ENCODE measurements at places on chromosomes 5 and 9.

DNA sequence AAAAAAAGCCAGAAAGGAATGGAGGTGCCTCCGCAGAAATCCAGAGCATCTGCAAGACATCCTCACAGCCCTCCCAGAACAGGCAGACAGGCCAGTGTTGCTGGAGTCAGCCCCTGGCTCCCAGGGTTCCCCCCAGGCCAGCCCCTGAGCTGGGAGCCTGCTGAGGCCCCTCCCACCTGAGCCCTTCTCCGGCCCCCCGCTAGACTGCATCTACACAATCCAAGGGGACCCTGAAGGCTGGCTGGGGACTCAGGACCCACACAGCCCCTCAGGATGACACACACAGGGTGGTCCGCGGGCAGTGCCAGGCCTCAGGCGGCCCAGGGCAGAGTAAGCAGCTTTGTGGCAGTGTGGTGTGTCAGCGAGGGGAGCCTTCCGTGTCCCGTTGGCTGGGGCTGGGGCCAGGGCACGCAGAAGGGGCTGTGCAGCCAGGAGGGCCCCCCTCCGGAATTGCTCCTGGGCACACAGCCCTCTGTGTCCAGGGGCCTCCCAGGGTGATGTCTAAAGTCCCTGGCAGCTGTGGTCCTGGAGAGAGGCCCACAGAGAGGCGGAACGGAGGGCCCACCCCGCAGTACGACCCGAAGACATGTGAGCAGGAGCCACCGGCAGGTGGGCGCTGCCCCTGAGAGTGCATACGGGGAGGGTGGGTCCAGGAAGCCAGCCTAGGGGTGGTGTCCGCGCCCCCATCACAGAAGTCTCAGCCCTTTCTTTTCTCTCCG lies 2.9 kb downstream of the TMEM250 start:
- DNase-seq: no peak

GRCh38 chr5:114324282-114324681 lies 37.6 kb upstream of the KCNN2 start:
- DNase-seq: no peak

GRCh38 chr5:66558560-66558959 lies 37.6 kb upstream of the MAST4 start:
- DNase-seq: no peak

GRCh38 chr5:124740071-124740470 lies 6.4 kb downstream of the ZNF608 start:
- no peak for DNase-seq

DNA sequence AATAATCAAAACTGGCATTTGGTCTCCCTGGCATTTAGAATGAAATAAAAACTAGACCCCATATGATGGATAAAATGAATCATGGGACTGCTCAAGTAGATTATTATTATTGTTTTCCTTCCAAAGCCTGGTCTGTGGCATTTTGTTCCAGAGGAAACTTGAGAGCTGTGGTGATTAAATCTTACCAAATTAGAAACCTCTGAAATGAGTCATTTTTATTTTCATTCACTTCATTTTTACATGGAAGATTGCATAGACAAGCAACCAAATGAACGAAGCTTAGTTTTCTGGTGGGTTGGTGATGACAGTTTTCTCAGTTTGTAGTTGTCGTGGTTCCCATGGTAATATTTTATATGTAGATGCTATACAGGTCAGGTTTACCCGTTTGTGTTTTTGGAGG lies 23.4 kb downstream of the PAM start:
- no peak for DNase-seq

GRCh38 chr5:92659246-92659645 lies 921.8 kb downstream of the NR2F1-AS1 start:
- no peak for DNase-seq

DNA sequence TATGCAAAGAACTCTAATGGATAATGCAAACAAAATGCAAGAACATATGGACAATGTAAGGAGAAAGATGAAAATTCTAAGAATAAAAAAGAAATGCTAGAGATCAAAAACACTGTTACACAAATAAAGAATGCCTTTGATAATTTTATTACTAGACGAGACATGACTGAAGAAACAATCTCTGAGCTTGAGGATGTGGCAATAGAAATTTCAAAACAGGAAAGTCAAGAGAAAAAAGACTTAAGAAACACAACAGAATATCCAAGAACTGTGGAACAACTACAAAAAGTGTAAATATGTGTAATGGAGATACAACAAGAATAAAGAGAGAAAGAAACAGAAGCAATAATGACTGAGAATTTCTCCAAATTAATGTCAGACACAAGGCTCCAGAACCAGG lies 140.5 kb upstream of the ACOT12 start:
- DNase-seq: no peak

DNA sequence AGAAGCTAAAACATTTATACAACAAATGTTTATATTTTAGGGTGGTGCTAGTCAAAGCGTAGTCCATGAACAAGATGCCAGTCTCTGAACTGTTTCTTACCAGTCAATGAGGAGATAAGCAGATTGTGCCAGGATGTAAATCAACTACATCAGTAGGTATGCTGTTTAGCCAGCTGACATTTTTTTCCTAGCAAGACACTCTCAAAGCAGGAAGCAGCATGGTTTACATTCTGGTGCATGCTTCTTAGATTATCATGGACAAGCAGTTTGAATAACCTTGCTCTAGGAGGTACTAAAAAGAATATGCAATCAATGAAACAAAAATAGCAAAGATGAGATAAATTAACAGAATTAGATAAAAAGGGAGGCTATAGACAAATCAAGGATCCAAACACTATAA lies 17.0 kb downstream of the TICAM2 start:
- DNase-seq: no peak

DNA sequence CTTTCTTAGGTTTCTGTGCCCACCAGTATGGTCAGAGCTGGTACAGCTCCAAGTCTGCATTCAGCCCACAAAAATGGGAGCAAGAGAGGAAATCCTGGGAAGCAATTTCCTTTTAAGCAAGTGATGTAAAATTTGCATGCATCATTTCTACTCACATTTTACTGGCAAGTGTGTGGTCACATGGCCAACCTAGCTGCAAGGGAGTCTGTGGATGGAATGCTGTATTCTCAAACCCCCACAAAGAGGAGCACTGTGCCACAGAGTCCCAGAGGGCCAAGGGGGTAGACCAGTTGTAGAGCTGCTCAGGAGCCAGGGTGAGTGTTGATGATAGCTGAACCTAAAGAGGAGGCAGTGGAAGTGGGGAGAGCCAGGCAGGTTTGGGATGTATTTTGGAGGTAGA lies 154.3 kb upstream of the SPRY4 start:
- DNase-seq: no peak
